ENCODE measurements at places on chromosomes 7 and 10. TPM values are rescaled to one million over a fixed set of nuclear protein-coding genes. Genes with fewer than 3 reads are reported as not detected.

Gene PGAM2
- total RNA-seq: not detected

Gene CLDN4
- total RNA-seq: 4.9 TPM

Gene EPHB6
- total RNA-seq: 0.49 TPM

Gene KLF14
- not detected for total RNA-seq

Gene NEUROG3
- total RNA-seq: not detected

Gene RNLS
- 8.2 TPM for total RNA-seq

Gene NPFFR1
- not detected for total RNA-seq

Gene BMS1
- 23.1 TPM for total RNA-seq

Gene KCNH2
- 0.43 TPM for total RNA-seq

Gene TMEM196
- total RNA-seq: not detected

Gene SRGN
- 63.6 TPM for total RNA-seq

Gene ANKRD7
- not detected for total RNA-seq

Gene RAMP3
- not detected for total RNA-seq

Gene RGR
- not detected for total RNA-seq

Gene LRRC61
- 0.07 TPM for total RNA-seq

Gene STRIP2
- total RNA-seq: 6.5 TPM

Gene C10orf95
- total RNA-seq: 0.34 TPM

Gene LBX1
- total RNA-seq: not detected

Gene KCP
- total RNA-seq: 0.14 TPM

Gene MALRD1
- total RNA-seq: not detected

Gene CALHM3
- 0.63 TPM for total RNA-seq

Gene UBE3C
- 66.4 TPM for total RNA-seq

Gene CCDC136
- total RNA-seq: 2.2 TPM

Gene PPP1R3A
- not detected for total RNA-seq

Gene AKR1B1
- total RNA-seq: 2,876 TPM

Gene CLEC2L
- not detected for total RNA-seq

Gene SEMA3E
- total RNA-seq: 2.2 TPM

Gene PTPRN2
- 0.72 TPM for total RNA-seq

Gene METTL2B
- total RNA-seq: 24.3 TPM

Gene COL26A1
- 0.35 TPM for total RNA-seq

Gene FAM25G
- total RNA-seq: not detected

Gene PTCD1
- 7.3 TPM for total RNA-seq

Gene SMO
- 19.3 TPM for total RNA-seq

Gene GRID2IP
- total RNA-seq: 0.01 TPM

Gene ALOX5
- 0.22 TPM for total RNA-seq

Gene AOC1
- not detected for total RNA-seq

Gene SLC39A12
- not detected for total RNA-seq

Gene OR2A42
- not detected for total RNA-seq

Gene FRMD4A
- total RNA-seq: 6.0 TPM

Gene SLC26A3
- total RNA-seq: not detected

Data from A549 treated with CpdA at 1 μM for 4 hours (cell line).